CD8-positive, alpha-beta memory T cell (primary cell): ENCODE measurements at places on chromosomes 16 and 17. TPM values are rescaled to one million over a fixed set of nuclear protein-coding genes. Genes with fewer than 3 reads are reported as not detected.

GRCh38 chr16:82224821-82225220 lies 54.8 kb upstream of the MPHOSPH6 start:
- no peak for DNase-seq

Gene TAOK1
- total RNA-seq: 42.1 TPM

GRCh38 chr16:49353680-49354079 lies 19.9 kb upstream of the C16orf78 start:
- DNase-seq: no peak

GRCh38 chr16:11768849-11769248 lies 26.2 kb upstream of the TXNDC11 start:
- no peak for DNase-seq

DNA sequence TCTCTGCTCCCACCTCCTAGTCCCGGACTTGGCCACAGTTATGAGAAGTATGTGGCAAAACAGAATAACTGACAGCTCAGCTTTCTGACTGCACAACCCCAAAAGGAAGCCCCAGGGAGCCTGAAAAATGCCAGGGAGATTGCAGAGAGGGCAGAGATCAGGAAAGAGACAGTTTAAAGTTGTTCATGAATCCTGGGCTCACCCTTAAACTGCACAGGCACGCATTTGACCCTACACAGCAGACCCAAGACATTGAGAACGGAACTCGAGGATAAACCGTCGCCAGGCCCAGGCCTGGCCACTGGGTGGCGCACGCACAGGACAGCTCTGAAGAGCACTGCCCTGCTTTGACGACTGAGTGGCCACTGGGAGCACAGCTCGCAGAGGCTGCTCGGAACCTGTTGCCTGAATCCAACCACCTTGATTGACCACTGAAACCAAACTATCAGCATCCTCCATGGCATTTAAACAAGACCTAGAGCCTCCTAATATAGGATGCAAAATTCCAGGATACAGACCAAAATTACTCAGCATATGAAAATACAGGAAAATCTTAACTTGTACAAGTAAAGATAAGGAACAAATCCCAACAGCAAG lies 114.0 kb downstream of the C16orf95 start:
- peak; percentile 10 for DNase-seq
